ENCODE measurements at places on chromosomes 5 and 9. TPM values are rescaled to one million over a fixed set of nuclear protein-coding genes. Genes with fewer than 3 reads are reported as not detected.

DNA sequence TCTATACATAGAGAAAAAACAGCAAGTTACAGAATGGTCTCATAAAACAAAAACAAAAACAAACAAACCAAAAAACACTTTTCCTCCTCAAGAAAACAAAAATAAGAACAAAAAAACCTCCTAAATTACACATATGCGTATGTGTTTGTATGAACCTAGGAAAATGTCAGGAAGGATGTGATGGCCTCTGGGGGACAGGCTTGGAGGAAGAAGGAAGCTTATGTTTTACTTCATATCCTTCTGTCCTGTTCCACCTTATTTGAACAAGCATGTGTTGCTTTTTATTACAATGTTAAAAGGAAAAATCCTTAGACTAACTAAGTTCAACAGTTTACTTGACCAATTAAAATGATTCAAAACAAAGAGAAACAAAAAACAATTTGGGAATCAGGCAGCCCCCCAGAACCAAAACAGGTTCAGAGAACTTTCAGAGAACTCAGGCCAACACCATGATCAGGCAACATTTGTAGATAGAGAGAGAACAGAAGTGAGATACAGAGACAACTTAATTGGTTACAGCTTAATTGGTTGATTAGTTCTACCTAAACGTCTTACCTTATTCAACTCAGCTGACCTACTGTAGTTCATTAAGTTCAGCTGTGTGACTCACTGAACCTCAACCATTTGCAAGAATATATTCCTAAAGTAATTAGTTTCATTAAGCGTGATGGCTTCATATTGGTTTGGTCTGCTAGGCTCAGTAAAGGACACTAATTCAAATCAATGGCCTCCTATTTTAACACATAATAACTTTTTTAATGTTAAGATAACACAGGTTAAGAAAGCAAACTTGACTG lies 10.1 kb downstream of the SPAAR start:
- no peak for DNase-seq

DNA sequence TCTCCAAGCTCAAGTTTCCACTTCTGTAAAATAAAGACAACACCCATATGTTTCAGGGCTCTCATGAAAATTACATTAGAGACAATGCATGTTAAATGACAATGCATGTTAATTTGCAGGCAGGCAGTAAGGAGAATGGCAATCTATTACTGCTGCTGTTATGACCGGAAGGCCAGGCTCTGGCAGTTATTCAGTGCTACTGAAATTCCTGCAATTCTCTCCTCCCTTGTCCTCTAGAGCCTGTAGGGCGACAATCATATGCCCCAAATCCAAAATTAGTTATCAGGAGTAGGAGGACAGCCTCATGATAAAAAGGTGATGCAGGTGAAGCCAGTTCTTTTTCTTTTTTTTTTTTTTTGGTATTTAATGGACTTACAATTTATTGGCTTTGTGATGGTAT lies 42.2 kb upstream of the CAST start:
- no peak for DNase-seq

GRCh38 chr9:135970128-135970815 lies 9.1 kb upstream of the UBAC1 start:
- no peak for DNase-seq

- no peak for DNase-seq
Observed at GRCh38 chr5:36436306-36436705, 134.6 kb upstream of the RANBP3L start.

DNA sequence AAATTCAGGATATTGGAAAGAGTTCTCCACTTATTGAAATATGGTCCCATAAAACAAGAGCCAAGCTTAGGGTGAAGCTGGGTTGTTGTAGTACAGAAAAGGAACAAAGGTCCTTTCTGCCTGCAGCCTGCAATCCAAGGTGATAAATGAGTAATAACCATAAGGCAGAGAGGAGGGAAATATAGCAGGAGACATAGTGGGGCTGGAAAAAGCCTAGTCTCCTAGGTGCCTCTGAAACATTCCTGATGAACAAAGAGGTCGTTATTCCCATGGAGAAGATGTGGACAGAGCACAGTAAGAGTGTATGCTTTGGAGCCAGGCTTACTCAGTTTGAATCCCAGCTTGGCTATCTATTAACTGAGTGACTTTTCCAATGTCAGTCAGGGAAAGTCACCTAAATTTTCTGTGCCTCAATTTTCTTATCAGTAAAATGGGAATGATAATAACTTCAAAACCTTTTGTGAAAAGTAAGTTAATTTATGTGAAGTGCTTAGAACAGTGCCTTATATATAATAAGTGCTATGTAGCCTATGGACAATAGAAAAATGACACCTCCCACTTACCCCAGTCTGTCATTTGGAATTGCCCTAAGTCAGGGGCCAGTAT lies 110.8 kb upstream of the GRIN3A start:
- no peak for DNase-seq

- DNase-seq, result no peak
Observed at GRCh38 chr5:179762781-179763176, 30.2 kb downstream of the MAML1 start.

DNA sequence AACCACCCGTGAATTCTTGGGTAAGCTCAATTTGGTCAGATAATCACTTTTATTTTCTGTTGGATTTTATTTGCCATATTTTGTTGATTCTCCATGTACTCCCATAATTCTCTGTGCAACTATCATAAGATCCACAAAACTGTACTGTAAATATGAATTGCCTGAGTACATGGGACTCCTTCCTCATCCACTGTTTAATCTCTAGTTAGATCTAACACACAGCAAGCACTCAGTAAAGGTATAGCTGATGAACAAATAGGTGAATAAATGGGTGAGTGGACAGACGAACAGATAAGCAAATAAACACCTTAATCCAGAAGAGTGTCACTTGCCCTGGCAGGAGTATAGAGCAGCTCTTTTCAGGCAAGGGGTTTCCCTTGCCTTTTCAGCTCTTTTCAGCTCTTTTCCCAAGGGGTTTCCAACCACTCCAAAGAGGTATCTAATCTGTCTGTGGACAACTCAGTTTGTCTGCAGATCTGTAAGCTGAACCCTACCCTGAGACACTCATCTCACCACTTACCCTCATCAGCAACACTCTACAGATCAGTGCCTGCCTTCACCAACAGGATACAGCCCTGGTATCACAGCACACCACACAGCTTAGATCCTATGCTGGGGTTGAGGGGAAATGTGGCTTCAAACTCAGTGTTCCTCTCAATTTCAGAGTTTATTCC lies 51.2 kb downstream of the SIL1 start:
- DNase-seq, result no peak

- DNase-seq, result no peak
Observed at GRCh38 chr5:174273325-174273724, 227.8 kb downstream of the NSG2 start.

DNA sequence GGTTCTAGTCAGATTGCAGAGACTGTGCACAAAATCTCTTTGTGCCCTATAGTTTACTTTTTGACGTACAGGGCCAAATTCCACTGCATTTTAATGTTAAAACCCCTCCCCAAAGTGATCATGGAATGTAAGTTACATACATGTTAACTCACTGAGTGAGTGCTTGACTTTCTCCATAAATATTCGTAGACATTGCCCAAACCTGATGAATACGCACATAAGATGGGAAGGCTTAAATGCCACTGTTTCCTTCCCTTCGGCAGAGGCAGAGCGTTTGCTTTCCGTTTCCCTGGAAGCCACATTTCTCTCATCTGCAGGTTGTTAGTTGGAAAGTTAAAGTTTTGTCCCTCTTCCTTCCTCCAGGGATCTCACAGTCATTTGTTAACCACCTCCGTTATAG lies 286.2 kb downstream of the MCTP1 start:
- DNase-seq, result no peak

- DNase-seq, result no peak
Observed at GRCh38 chr5:132072528-132072927, 1.1 kb upstream of the CSF2 start.

DNA sequence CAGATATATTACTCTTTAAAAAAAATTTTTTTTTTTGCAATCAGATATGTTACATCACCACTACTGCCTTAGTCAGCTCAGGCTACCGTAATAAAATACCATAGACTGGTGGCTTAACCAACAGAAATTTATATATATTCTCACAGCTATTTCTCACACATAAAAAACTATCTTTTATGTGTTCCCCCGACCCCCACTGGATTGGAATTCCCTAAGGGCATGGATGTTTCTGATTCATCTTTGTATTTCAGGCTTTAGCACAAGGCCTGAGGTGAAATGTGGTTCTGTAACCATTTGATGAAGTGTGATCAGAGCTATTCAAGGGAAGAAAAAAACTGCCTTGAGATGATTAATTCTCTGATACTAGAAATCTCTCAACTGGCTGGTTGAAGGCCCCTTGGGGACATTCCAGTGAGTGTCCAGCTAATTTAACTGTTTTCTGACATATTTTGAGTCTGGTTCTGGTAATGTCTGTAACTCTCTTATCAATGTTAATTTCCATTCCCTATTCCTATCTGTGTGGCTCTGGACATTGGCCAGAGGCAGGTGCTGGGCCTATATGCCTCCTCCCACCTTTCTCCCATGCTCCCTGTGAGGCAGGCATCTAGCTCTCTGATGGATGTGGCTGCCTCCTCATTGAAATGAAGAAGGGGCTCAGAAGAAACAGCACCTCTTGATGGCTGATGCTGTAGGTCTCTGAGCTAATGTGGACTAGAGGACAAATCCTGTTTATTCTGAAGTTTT lies 2.5 kb downstream of the CD14 start:
- DNase-seq, result no peak

GRCh38 chr9:107895501-107896001 lies 406.0 kb upstream of the KLF4 start:
- DNase-seq, result no peak

DNA sequence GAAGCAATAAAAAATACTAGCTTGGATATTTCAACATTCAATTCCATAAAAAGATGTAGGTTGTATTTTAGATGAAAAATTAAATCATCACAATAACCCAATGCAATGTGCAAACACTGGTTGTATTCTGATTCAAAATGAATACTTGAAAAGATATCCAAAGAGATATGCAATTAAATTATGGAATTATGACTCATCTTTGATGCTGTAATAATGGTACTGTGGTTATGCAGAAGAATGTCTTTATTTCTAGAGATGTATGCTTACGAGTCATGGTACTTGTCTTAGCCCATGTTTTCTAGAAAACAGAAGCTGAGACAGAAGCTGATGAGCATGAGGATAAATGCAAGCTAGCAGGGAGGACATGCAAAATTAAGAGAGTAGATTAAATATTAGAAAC lies 1941.4 kb upstream of the NUDT12 start:
- DNase-seq, result no peak

DNA sequence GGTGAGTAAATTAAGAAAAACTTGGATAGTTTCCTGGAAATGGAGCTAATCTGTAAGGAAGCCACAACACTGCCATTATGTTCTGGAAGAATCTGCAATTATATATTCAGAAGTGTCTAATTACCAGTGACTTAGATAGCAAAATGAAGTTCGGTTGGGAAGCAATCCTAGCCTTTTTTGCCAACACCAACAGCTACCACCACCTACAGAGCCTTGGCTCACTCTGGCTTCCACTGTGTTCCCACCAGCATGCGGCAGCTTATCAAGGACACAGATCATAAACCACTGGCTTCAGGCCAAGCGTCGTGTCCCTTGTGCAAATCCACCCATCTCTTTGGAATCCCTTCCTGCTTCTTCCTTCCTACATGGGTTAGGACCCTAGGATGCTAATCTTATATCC lies 118.0 kb upstream of the PCA3 start:
- no peak for DNase-seq

IL7R gene
- total RNA-seq, result 34.0 TPM

CDO1 gene
- 10.8 TPM for total RNA-seq

SPATA31E1 gene
- total RNA-seq, result not detected

PITX1 gene
- total RNA-seq, result 7.3 TPM

ESM1 gene
- total RNA-seq, result 0.40 TPM

KIF4B gene
- total RNA-seq, result not detected

SIT1 gene
- total RNA-seq, result 2.7 TPM

PCDHB16 gene
- 3.0 TPM for total RNA-seq

ITK gene
- 6.0 TPM for total RNA-seq

IFNE gene
- total RNA-seq, result 0.23 TPM

SPINK13 gene
- not detected for total RNA-seq
